ENCODE measurements at places on chromosomes 6 and 20.
A peak's percentile ranks its signal among the peaks of the same experiment; 100 is the strongest.

GRCh38 chr6:42393339-42393738 is 58.4 kb downstream of the TRERF1 start:
- DNase-seq, result no peak

GRCh38 chr6:107231243-107231642 is 115.9 kb upstream of the BEND3 start:
- DNase-seq, result no peak

GRCh38 chr6:52155791-52156576 is 30.2 kb upstream of the IL17A start:
- peak; percentile 28 for DNase-seq

DNA sequence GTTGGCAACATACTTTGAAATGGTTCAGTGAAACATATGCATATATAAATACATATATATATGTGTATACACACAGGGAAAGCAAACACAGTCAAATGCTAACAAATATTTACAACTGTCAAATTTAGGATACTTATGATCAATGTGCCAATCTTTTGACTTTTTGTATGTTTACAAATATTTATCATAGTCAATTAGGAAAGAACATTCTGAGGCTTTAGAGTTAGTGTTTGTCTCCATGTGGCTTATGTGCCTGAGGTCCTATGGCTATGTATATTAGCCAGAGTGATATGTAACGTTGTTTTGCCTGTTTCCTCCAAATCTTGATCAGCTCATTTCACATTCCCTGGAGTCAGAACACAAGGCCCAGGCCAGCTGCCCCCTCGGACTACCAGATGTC is 126.5 kb upstream of the MAN1A1 start:
- DNase-seq, result no peak

DNA sequence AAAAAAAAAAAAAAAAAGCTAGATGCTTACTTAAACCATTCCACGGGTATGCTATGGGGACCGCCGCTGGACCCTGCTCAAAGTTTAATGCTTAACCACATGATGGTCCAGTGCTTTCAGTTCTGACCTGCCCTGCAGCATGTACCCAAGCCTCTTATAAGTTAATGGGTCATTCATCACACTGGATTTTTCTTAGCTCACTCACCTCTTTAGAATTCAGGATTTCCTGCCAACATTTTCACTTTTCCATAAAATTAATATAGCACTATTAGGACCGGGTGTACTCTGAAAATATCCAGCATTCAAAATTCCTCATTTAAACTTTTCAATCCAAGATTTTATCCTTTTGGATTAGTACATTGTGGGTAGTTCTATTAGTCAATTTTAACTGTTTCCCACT is 140.8 kb downstream of the ALDH8A1 start:
- no peak for DNase-seq

DNA sequence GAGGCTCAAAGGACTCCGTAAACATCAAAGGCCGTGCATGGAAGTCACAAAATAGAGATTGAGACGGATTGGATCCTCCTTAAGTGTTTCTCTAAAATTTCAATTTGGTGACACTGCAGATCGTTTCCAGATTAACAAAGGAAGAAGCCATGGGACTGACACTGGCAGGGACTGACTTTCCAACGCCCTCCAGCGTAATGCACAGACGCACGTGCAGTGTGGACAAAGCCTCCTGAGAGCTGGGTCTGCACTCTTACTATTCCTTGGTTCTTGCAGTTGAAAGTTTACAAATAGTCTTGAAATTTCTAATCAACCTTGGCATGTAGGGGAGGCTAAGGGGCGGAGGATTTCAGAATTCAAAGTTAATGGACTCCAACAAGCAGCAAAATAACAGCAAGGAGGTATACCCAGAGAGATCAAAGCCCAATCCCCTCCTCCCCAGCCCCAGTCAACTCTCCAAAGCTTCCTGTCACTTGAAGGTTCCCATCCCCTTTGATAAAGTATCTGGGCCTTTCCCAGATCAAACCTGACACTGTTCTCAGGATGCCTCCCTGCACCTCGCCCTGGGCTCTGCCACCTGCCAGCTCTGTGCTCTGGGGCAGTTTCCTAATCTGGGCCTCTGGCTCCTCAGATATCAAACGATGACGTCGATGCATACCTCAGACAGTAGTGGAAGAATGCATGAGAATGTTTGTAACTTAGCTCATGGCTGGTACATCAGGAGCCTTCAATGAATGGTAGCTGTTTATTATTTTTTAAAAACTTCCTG is 106.5 kb upstream of the TRAF3IP2 start:
- DNase-seq, result no peak
